ENCODE measurements at places on chromosomes 12 and 14.

DNA sequence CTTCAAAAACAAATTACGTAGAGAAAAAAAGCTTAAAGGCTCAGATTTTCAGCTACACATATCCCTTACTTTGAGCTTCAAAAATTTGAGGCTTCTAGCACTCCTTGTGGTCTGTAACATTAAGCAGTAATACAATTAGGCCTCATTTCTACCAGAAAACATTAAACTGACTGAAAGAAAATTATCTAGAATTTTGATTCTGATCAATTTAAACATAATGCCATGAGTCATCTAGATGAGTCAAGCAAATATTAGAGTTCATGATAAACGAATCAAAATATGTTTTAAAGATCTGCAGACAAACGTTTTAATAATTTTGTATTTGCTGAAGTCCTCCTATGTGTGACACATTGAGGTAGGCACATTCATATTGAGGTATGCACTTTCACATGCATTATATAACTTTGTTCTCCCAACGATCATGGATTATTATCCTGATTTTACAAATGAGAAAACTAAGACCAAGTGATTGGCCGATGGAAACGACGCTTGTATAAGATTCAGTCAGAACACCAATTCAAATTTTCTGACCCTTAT is 4.3 kb downstream of the OSBPL8 start:
- DNase-seq, result no peak

- DNase-seq, result no peak
Observed at GRCh38 chr14:90034156-90034555, 27.6 kb upstream of the KCNK13 start.

GRCh38 chr14:71286126-71286525 is 378.9 kb downstream of the PCNX1 start:
- no peak for DNase-seq

DNA sequence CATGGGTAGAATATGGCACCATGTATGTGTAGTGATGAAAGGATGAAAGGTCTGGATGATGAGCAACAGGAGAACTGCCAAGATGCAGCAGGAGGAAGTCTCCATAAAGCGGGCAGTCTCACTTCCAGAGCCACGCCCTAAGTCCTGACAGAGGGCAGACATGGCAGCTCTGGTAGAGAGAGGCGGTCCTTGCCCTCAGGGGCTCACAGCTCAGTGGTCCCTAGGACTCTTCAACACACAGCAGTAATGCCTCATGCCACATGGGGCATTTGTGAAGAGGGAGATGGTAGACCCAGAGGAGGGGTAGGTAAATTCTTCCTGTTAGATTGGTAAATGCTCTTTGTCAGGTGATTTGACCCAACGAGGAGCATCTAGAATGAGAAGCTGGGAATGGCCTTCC is 1088.4 kb downstream of the BCL11B start:
- DNase-seq, result no peak

DNA sequence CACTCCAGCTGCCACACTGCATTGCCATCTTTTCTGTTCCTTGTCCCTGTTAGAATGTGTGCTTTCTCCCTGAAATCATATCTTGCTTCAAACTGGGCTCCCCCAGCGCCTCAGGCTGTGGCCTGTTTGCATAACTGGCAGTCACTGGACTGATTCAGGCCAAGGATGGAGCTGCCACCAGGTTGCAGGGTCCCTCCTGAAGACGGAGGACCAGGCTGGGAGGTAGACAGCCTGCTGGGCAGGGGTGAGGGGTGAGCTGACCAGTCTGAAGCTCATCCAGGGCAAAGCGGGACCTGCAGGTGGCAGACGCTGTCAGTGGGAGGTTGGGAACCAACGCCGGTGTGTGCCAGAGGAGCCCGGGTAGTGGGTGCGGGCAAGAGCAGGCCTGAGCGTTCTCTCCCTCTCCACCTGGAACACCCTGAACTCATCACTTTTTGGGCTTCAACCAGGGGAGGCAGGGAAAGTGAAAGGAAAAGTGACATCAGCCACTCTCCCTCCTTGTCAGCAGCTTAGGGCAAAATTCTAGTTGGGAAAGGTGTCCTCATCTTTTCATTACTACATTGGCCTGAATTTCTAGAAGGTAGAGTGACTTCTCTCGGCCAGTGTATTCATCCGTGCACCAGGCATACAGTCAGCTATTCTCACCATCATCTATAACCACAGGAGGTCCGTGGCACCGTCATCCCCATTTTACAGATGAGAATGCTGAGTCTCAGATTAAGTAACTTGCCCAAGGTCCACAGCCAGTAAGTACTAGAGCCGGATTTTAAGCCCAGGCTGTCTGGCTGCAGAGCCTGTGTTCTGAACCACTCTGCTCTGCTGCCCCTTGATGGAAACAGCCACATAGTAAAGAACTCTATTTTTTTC is 219.1 kb downstream of the SLC41A2 start:
- DNase-seq, result no peak

- no peak for DNase-seq
Observed at GRCh38 chr14:56515739-56516138, 63.9 kb upstream of the TMEM260 start.

DNA sequence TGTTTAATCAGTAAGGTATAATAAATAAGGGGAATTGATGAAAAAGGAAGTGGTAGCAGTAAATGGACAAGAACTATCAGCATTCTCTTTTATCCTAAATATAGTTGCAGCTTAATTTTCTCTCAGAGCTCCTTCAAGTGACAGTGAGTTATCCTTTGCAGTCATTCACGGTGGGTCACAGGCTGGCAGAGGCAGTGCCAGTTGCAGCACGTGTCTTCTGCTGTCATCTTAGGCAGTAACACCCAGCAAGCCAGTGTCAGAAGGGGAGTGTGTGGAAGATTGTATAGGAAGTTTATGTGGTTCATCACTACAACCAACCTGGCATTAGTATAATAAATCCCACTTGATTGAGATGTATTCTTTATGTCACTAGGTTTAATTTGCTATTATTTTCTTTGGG is 170.0 kb downstream of the CCDC91 start:
- no peak for DNase-seq

- no peak for DNase-seq
Observed at GRCh38 chr12:90029317-90029716, 320.7 kb upstream of the ATP2B1 start.

DNA sequence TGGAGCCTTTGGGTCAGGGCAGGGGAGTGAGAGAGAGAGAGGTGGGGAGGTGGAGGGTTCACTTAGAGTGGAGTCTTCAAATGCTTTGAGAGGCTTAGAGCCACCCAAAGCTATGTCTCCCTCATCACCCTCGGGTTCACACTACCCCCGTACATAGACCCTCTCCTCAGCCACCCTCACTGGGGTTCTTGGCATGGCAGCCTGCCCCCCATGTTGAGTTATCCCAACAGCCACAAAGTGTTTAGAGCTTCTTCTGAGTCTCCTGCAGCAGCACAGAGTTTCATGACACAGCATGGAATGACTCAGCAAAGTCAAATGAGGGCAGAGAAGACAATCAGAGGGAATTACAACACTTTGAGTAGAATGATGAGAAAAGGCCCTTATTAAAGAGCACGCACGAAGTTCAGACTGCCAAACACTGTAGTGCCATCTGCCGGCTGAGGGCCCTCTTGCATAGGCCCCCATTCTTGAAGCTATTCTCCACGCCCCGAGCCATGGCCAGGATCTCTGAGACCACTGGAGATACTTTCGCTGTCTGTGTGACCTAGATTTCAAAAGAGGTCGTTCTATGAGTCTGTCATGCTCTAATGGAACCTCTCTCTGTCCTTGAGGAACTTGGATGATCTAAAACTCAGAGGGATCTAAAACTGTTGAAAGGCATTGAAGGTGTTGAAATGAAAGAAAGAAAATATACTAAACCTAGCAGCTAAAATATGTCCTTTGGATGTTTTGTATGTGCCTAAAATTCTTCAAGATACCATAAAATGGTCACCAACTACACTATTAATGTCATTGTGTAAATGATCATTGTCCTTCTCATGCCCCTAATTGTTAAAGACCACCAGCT is 221.9 kb downstream of the PELI2 start:
- peak; percentile 89 for DNase-seq

DNA sequence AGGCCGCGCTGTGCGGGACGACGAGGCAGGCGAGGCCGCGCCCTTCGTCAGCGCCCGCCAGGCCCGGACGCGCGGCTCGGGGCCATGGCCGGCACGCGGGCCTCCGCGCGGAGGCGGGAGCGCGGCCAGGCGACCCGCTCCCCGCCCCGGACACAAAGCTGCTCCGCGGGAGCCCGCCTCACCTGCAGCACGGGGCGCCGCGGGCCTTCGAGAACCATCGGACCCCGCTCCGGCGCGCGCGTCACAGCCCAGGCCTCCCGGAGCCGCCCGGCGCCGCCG is 342 bp downstream of the DICER1 start:
- DNase-seq, result peak; percentile 40

GRCh38 chr12:14901228-14901562 is 15.5 kb upstream of the MGP start:
- DNase-seq, result no peak

- DNase-seq, result no peak
Observed at GRCh38 chr12:11704089-11704488, 54.6 kb downstream of the ETV6 start.

- DNase-seq, result no peak
Observed at GRCh38 chr12:50240792-50241114, 42.6 kb downstream of the LIMA1 start.

- DNase-seq, result peak; percentile 73
Observed at GRCh38 chr12:121773011-121773777, 20.3 kb downstream of the RHOF start.

GRCh38 chr12:5066251-5066650 is 22.6 kb downstream of the KCNA5 start:
- no peak for DNase-seq

GRCh38 chr14:104206281-104206904 is 68.0 kb downstream of the KIF26A start:
- no peak for DNase-seq

DNA sequence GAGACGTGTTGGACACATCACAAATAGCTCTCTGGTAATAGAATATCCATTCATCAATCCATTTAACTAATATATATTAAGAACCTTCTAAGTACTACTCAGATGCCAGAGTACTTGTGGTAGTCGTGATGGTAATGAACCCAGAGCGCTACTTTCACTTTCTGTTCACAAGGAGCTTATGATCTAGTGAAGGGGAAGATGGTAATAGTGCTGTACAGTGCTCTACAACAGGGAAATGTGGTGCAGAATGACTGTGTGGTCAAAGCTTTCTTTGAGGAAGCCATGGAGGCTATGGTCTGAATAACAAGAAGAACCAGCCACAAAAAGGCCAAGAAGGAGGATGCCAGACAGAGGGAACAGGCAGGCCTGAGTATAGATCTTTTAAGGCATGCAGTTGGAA is 212.0 kb downstream of the PTPRO start:
- peak; percentile 74 for DNase-seq

- no peak for DNase-seq
Observed at GRCh38 chr12:64419696-64420095, 15.5 kb downstream of the XPOT start.

- DNase-seq, result peak; percentile 53
Observed at GRCh38 chr12:102702447-102703114, 214.5 kb downstream of the PAH start.

GRCh38 chr12:106301611-106302321 is 767 bp upstream of the TCP11L2 start:
- peak; percentile 40 for DNase-seq

- no peak for DNase-seq
Observed at GRCh38 chr12:3137814-3138445, 60.8 kb downstream of the TSPAN9 start.

DNA sequence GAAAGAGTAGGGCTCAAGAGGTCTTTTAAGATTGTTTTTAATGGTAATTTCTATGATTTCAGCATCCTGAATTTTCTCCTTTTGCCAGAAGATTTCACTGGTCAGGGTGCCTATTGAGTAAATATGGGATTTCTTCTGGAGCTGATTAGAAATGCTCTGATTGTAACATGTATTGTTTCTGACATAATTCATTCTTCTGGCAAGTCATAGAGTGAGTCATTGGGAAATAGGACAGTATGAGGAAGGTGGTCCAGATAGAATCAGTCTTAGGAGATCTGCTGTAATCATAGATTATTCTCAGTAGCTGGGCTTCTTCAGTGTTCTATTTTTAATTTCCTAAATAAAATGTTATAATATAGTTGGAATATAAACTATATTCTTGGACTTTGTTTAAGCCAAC is 182.0 kb upstream of the NAV3 start:
- DNase-seq, result no peak

DNA sequence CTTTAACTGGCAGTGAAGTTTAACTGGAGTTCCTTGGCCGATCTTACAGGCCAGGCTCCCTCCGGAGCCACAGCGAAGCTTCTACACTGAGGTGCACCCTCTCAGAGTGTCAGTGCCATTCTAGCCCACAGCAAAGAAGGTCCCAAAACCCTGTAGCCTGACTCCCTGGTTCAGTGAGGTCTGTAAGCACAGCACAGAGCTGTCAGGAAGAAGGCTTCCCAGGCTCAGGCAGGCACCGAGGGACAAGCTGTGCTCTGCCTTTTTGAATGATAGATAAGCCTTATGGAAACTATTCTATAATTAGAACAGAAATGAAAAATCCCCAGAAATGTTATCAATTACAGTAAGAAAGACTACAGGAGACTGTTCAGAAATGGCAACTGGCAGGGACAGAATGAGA is 40.2 kb downstream of the MOK start:
- DNase-seq, result no peak

- DNase-seq, result no peak
Observed at GRCh38 chr14:29442696-29443095, 485.0 kb downstream of the PRKD1 start.

- DNase-seq, result no peak
Observed at GRCh38 chr12:99759444-99759843, 111.9 kb downstream of the GARIN6 start.

GRCh38 chr14:27114180-27114579 is 516.3 kb upstream of the NOVA1 start:
- DNase-seq, result no peak

DNA sequence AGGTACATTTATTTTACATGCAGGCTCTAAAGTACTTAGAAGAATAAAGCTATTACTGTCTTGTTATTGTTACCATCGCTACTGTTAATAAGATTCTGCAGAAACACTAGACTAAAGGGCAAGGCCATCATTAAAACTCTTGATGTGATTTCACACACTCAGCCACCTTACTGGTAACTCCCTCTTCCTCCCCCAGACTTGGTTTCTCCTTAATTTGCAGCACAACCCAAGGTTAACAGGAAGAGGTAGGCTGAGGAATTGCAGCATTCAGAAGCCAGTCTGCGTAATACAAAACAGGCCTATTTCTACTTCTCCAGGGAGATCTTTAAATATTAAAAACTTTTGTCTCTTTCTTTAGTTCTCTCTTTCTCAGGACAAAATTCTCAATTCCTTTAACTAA is 210.3 kb downstream of the BTG1 start:
- DNase-seq, result peak; percentile 89

DNA sequence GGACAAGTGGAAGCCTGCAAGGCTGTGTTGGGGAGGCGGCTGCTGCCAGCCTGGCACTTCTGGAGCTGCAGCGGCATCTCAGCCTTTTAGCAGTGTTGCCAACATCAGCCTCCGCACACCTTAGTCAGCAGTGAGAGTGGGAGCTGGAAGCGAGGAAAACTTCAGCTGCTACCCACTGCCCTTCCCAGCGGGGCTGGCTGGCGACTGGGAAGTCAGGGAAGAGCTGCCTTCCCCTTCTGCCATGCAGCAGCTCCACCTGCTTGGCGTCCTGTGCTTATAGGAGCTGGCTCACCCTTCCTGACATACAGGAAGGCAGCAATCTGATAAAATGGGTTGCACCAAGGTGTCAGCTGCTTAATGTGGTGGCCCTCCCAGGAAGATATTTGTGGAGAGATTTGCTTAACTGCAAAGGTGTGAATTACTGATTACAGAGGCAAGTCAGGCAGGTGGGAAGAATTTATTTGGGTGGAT is 15.4 kb upstream of the PLEKHG3 start:
- DNase-seq, result no peak

Data from inflammatory macrophage (primary cell).